ENCODE measurements at places on chromosomes 5 and 9. TPM values are rescaled to one million over a fixed set of nuclear protein-coding genes. Genes with fewer than 3 reads are reported as not detected.

DNA sequence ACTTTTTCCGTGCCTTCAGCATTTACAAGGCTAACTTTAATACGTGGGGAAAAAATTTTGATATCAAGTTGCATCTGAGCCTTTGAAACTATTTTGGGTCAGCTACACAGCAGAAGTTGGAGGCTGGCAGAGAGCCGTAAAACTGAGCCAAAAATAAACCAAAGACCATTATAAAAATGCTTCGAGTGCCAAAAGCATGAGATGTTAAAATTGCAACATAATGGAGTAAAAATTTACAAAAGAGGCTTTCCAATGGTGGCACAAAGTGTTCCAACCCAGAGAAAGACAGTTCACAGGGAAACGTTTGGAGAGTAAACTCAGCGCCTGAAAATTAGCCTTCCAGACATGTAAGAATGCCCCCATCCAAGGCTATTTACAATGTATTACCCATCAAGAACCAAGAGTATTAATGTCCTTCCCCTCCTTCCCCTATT, 190.3 kb downstream of the TLE1 start:
- DNase-seq, result no peak

GRCh38 chr5:26003966-26004365, 1034.4 kb downstream of the CDH9 start:
- DNase-seq, result no peak

PPWD1 gene
- 94.3 TPM for total RNA-seq

HMCN2 gene
- 0.03 TPM for total RNA-seq

RGS14 gene
- 201 TPM for total RNA-seq

GRCh38 chr5:174328631-174329299, 283.3 kb downstream of the NSG2 start:
- DNase-seq, result no peak

GRCh38 chr5:52735139-52735538, 52.6 kb upstream of the ITGA1 start:
- no peak for DNase-seq

GRCh38 chr5:135255461-135256178, 143.4 kb downstream of the MACROH2A1 start:
- DNase-seq, result no peak

DNA sequence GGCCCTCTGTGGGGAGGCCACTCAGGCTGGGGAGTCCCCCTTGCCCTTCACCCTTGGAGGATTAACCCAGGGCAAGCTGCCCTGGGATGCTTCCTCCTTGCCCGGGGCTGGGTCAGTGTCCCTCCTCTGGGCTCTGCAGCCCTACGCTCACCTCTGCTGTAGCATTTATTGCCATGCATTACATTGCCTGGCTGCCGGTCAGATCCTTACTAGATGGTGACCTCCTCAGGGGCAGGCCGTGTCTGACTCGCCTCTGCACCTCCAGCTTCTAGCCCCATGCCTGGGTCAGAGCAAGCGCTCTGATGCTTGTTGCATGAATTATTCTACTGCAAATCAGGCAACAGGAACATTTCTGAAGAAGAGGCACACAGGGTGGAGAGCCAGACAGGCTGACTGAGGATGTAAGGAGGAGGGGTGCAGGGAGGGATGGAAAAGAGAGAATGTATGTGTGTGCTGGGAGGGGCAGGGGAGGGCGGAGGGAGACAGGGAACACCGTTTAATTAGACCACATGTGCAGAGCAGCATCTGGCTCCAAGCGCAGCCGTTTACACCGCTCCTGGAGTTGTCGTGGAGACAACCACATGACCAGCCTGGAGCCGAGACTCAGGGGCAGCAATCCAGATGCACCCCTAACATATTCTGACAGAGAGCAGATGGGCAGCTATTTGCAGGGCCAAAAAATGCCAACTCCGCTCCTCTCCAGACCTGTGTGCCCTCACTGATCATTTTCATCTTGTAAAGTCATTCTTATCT, 117.0 kb downstream of the CRB2 start:
- DNase-seq, result no peak

DNA sequence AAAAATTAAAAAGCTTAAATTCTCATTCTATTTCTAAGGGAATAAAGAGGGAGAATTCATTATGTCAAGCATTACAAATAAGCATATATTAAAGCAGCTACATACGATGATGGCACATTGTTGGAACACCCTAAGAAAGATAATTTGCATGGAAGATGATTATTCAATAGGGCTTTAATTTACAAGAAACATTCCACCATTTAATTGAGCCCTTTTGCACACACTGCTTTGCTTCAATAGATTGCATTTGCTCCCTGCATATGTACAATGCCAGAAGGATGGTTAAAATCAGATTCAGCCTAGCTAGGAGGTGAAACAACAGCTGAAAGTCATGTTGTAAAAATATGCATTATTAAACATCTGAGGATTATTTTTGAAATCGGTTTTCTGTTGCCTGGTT, 21.8 kb downstream of the KIAA1958 start:
- no peak for DNase-seq

- peak; percentile 26 for DNase-seq
Measured at GRCh38 chr9:75083188-75083970, 4.6 kb downstream of the NMRK1 start.

TMEM252 gene
- not detected for total RNA-seq

- DNase-seq, result no peak
Measured at GRCh38 chr5:27900761-27901160, 862.4 kb upstream of the CDH9 start.

- no peak for DNase-seq
Measured at GRCh38 chr5:159096924-159097783, 2.6 kb downstream of the EBF1 start.

GRCh38 chr9:75927356-75927755, 36.9 kb downstream of the PCSK5 start:
- no peak for DNase-seq

DNA sequence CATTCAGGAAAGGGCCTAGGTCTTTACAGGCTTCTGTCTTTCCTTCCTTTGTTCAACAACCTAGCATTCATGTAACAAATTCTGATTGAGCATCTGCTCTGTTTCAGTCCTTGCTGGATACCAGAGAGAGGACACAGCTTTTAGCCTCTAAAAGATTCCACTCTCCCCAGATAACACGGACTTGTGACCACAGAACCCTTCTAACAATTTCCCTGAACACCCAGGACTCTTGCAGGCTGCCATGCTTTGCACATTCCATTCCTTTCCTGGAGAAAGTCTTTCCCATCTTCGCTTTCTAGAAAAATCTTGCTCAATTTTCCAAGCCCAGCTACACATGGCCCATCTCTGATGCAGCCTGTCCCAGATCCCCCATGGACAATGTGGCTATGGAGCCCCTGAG, 310.9 kb downstream of the ACTL7B start:
- DNase-seq, result no peak

GRCh38 chr5:1281038-1281882, 13.6 kb downstream of the TERT start:
- no peak for DNase-seq

SRD5A1 gene
- 4.9 TPM for total RNA-seq

- no peak for DNase-seq
Measured at GRCh38 chr9:133610845-133611244, 1.7 kb upstream of the FAM163B start.

ACTBL2 gene
- total RNA-seq, result not detected

DNA sequence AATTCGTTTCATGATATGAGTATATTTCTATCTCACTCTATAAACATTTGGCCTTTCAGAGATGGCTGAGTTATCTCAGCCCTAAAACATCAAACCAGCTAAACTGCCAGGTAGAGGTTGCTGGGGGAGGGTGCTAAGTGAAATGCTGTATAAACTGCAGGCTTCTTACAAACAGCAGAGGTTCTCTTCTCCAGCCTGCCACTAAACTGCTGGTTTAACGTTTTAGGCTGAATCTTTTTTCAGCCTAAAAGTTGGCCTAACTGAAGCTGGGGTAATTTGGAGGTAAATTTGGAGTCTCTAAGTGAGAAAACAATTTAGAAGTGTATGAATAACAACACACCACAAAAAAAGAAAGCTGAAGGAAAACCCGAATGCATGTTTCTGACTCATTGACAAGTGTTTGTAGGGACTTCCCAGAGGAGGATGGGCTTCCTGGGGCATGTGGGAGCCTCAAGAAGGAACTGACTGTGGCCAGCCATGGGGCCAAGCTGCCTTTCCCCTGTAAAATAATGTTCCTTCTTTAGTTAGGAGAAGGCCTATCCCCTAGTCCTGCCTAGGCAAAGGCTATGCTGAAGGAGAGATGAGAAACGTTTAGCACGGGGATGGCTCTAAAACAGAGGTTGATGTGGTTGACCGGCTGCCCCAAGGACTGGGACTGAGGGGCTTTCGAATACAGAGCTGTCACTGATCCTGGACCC, 44.3 kb downstream of the SLC28A3 start:
- no peak for DNase-seq

MRPL50 gene
- total RNA-seq, result 16.7 TPM

FSTL4 gene
- 1.6 TPM for total RNA-seq

- no peak for DNase-seq
Measured at GRCh38 chr5:61347080-61347479, 15.0 kb downstream of the ZSWIM6 start.

TXNDC8 gene
- total RNA-seq, result not detected

DNA sequence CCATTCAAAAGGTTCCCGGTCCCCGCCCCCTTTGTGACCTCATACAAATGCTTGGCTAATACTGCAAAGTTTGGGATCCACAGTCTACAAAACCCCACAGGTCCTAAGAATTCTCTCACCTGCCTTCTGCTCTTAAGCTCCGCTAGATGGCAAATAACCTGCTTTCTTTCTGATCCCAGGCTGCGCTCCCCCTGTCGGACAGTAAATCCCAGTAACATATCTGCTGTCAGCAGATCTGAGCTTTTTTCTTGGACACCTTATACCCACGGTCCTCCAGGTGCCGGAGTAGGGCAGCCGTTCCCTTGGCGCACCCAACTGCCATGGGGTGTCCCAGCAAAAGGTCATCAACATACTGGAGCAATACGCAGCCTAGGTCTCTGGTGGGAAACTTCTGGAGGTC, 39.0 kb upstream of the PPP1R26 start:
- no peak for DNase-seq

DNA sequence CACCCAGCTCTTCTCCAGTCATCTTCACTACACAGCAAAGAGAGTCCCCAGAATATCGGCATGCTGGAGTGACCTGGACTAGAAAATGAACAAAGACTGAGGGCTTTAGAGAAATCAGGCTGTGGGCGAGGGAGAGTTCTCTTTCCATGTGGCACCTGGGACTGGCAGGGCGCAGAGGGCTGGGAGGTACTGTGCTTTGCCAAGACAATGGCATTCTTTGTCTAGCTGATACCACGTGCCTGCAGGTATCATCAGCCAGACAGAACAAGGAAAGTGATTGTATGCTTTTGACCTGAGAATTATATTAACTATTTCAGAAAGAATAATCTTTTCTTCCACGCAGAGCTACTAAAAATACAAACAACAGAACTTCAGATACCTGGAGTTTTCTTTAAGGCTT, 30.5 kb downstream of the DDX31 start:
- DNase-seq, result no peak

PTGES gene
- not detected for total RNA-seq

- no peak for DNase-seq
Measured at GRCh38 chr9:7656636-7657035, 142.9 kb downstream of the DMAC1 start.

DNA sequence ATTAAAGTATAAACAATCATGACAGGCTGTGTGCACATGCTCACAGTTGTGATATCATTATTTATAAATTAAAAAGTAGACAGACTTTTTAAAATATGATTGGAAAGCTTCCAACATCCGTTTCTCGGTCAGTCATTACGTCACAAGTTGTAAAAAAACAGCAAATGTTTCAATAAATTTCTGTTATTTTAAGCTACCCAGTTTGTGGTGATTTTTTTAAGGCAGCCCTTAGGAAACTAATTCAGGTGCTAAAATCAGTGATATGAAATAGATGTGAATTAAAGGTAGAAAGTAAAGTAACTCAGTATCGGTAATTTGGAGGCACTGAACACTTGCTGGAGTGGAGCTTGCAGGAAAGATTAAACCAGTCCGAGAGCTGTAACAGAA, 1.2 kb downstream of the CCNH start:
- DNase-seq, result peak; percentile 57

CD74 gene
- total RNA-seq, result 444 TPM

DNA sequence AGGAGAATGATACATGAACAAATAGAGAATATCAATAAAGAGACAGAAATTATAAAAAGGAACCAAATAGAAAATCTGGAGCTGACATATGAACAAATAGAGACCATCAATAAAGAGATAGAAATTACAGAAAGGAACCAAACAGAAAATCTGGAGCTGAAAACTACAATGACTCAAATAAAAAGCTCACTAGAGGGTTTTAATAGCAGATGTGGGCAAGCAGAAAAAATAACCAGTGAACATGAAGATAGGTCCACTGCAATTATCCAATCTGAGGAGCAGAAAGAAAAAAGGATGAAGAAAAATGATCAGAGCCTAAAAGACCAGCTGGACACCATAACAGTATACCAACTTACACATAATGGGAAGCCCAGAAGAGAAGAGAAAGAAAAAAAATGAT, 353.7 kb downstream of the ARL15 start:
- DNase-seq, result no peak

- no peak for DNase-seq
Measured at GRCh38 chr5:14598225-14598624, 16.6 kb downstream of the OTULINL start.

DNA sequence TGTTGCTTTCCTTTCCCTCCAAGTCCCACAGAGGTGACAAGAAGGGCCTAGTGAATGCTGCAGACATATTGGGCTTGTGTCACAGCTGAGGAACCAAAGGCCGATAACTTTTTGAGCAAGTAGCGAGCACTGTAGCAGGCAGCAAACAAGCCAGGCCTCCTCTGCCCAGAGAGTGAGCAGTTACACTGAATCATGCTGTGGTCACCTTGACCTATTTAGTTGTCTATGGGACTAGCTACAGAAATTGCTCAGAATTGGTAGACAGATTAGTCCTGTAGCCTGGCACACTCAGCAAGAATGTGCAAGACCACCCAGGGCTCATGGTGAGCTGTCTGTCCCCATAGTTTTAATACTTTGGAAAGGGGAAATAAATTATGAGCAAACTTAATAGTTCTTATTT, 25.2 kb downstream of the ZCCHC9 start:
- no peak for DNase-seq

Data from T-cell (primary cell).